ENCODE measurements at places on chromosomes 13 and 19.

DNA sequence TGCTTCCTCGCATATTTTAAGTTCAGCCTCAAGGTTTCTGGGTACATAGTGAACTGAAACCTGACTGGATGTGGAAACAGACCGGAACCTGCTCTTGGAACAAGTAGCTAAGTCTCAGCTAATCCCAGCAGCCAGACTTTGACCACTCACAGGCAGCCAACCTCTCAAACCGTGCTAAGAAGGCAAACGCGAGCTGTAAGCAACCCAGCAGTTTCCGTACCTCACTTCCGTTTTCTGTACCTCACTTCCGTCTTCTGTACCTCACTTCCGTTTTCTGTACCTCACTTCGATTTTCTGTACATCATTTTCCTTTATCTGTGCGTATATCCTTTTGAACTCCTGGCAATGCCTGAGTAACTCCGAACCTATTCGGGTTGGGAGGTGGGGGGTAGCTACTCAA is 96.8 kb downstream of the SUCLA2 start:
- DNase-seq: peak; percentile 33

DNA sequence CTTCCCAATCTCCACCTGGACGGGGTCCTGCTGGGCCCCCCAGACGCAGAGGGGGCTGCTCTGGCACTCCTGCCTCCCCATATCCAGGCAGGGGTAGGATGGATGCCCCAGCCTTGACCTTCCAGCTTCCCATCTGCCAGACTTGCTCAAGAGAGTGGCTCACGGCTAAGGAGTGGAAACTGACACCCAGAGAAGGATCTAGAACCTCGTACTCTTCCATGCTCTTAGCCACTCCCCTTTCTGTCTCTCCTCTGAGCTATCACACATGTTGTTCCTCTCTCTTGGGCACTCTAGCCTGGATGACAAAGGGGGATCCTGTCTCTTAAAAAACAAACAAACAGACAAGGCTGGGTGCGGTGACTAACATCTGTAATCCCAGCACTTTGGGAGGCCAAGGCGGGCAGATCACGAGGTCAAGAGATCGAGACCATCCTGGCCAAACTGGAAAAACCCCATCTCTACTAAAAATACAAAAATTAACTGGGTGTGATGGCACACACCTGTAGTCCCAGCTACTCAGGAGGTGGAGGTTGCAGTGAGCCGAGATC is 12.2 kb upstream of the FUT5 start:
- no peak for DNase-seq

DNA sequence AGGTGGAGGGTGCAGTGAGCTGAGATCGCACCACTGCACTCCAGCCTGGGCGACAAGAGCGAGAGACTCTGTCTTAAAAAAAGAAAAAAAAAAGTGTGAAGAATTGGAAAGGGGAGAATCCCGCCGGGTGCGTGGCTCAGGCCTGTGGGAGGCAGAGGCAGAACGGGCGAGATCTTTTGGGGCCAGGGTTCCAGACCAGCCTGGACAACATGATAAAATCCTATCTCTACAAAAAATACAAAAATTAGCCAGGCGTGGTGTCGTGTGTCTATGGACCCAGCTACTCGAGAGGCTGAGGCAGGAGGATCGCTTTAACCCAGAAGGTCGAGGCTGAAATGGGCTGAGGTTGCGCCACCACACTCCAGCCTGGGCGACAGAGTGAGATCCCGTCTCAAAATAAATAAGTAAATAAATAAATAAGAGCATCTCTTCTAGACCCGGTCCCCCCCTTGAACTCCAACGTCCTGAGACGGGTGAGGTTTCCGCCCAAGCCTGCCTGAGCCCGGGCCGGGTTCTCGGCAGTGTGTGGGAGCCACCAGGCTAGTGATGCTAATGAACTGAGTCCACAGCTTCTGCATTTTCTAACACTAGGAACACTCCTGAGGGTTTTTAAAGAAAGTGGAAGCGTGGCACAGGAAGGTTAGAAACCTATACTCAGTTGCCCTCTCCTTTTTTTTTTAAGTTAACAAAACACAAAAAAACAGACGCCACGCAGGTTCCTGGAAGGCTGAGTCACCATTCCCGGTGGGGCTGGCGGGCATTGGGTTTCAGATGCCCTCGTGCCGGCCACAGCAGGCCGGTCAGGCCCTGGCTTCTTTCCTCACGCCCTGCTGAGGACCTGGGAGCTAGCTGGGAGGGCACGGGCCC is 22.0 kb downstream of the GPX4 start:
- DNase-seq: no peak

DNA sequence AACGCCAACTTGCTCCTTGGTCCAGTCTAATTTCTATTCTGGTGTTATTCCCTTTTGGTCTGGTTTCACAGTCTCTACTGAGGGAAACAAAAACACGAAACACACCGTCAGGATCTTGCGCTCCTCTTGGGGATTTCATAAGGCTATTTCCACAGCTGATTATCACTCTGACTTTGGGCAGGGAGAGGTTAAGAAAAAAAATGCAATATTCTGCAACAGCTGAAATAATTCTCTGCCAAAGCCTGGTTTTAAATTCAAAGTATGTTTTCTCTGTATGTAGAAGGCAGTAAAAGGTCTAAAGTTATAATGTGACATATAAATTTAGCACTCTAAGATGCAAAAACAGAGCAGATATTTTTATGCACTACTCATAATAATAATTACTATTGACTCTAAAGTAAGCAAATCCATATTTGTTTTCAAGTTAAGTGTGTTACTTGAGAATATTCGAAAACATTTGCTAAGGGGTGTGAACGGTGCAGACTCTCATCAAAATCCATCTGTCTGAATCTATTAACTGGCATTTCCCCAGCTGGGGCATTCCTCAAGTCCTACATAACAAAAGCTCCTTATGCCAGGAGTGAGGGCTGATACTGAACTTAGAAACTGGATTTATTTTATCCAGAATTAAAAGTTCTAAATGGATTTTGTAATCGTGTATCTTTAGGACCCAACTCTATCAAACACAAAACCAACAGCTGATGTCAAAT is 38.4 kb upstream of the STARD13 start:
- no peak for DNase-seq

DNA sequence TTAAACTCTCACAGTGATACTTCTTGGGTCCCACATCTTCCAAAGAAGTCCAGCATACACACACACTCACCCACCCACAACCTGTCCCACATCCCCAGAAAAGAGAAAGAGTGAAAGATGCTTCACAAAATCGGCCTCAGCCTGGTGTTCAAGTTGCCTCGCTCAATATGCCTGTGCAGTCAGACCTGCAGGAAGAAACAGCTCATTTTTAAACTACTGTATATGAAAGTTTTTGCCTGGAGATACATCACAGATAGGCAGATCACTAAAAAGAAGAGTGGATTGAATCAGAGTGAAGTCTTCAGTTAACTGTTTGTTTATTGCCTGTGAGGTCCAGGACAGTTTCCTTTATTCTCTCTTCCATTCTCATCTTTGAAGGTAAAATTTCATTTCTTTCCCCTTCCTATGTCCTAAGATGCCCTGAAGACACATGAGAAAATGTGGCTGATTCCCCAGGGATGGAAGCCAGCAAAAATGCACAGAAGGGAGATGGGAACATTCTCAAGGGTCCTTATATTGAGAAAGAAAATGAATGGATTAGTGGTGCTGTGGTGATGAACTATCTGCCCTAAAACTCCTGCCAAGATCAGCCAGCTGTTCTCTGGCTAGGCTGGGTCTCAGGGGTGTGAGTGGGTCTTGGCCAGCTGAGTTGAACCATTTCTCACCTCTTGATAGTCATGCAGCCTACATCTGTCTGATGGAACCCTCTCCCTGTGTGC is 259.0 kb downstream of the ITGBL1 start:
- no peak for DNase-seq

- DNase-seq: no peak
These were observed 242.0 kb downstream of the NDFIP2 start for GRCh38 chr13:79722885-79723445.

GRCh38 chr19:3976495-3977241 is 5.8 kb upstream of the DAPK3 start:
- DNase-seq: no peak

DNA sequence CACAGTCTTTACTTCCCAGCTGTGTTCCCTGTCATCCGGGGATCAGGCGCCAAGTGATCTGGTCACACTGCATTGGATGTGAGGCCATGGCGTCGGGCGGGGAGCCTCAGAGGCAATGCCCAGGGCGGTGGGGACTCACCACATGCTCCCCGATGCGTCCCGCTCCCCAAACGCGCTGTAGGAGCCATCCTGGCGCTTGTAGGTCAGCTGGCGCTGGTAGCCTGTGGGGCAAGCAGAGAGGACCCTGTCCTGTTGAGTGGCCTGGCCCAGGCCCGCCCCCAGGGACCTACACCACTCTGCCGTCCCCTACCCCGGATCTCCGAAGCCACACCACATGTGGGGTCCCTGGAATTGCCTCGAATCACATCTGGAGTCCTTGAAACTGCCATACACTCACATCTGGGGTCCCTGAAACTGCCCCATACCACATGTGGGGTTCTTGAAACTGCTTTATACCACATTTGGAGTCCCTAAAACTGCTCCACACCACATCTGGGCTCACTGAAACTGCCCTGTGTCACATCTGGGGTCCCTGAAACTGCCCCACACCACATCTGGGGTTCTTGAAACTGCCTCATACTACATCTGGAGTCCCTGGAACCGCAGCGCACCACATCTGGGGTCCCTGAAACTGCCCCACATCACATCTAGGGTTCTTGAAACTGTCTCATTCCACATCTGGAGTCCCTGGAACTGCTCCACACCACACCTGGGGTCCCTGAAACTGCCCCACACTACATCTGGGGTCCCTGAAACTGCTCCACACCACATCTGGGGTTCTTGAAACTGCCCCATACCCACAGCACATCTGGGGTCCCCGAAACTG is 33.2 kb downstream of the F2RL3 start:
- DNase-seq: no peak

GRCh38 chr13:110229905-110230563 is 76.9 kb downstream of the COL4A1 start:
- DNase-seq: no peak

- DNase-seq: no peak
These were observed 17.4 kb downstream of the CHST8 start for GRCh38 chr19:33639035-33639681.

GRCh38 chr13:39767791-39768517 is 112.5 kb downstream of the COG6 start:
- no peak for DNase-seq

- DNase-seq: peak; percentile 79
These were observed 4.6 kb downstream of the SAFB start for GRCh38 chr19:5627395-5627904.

- DNase-seq: no peak
These were observed 604 bp downstream of the THSD1 start for GRCh38 chr13:52405369-52405766.

Measured in CD4-positive, alpha-beta T cell treated with Interferon gamma for 1 hour (primary cell).